Smooth muscle cell of bladder (primary cell): ENCODE measurements at places on chromosomes 6 and 20. TPM values are rescaled to one million over a fixed set of nuclear protein-coding genes. Genes with fewer than 3 reads are reported as not detected.

FIG4 gene
- 14.1 and 19.2 TPM in 2 replicates for total RNA-seq

PSMF1 gene
- 14.8 and 19.3 TPM in 2 replicates for total RNA-seq

ACAT2 gene
- 88.2 and 95.7 TPM in 2 replicates for total RNA-seq

INSM1 gene
- total RNA-seq: not detected in 2 replicates

SEL1L2 gene
- total RNA-seq: not detected in 2 replicates

PTPRT gene
- under 0.01 and 0.09 TPM in 2 replicates for total RNA-seq

FOXC1 gene
- total RNA-seq: 0.28 and 0.71 TPM in 2 replicates

UTRN gene
- total RNA-seq: 75.4 and 116 TPM in 2 replicates

SYS1 gene
- 18.6 and 28.5 TPM in 2 replicates for total RNA-seq

MATN4 gene
- not detected in 2 replicates for total RNA-seq

PAX1 gene
- not detected in 2 replicates for total RNA-seq

TMX4 gene
- total RNA-seq: 58.5 and 64.4 TPM in 2 replicates

DEFB124 gene
- total RNA-seq: not detected in 2 replicates
